ENCODE measurements at places on chromosomes 11 and 22.

- no peak for DNase-seq
Observed at GRCh38 chr11:46383974-46384701, 2.7 kb downstream of the MDK start.

DNA sequence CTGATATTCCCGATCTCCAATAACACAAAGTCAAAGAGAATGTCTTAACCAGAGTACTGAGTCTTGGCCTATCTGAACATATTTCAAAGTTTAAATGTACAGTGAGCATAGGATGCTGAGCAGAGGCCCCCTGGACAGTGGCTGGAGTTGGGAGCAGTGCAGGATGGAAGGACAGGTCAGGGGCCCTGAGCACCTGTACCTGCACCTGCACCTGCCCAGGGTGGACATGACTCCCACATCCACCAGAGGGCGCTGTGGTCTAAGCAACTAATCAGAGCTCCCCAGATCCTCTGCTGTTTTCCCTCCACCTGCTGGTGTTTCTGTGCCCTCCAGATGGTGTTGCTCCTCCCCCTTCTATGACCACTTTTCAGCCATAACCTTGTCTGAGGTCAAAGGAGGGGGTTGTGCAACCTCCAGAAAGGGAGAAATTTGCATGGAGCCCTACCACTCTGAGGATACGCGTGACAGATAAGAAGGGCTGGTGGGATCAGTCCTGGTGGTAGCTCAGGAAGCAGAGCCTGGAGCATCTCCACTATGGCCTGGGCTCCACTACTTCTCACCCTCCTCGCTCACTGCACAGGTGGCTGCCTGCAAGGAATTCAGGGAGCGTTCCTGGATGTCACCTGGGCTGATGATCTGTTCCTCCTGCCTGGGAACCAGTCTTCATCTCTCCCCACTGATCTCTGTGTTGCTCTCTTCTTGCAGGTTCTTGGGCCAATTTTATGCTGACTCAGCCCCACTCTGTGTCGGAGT is 49.1 kb upstream of the VPREB1 start:
- no peak for DNase-seq

- no peak for DNase-seq
Observed at GRCh38 chr22:30605449-30606110, 1.4 kb upstream of the TCN2 start.

DNA sequence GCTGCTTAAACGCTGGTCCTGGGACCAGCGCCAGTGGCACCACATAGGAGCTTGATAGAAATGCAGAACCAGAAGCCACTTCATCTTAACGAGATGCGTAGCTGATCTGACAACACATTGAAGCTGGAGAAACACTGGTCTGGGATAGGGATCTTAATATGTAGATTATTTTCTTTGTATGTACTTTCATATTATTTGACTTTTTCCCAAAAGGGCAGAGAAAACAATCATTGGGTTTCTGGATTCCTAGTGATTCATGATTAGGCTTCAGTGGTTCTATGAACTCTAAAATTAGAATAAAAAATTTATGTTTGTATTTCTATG is 12.3 kb downstream of the MPEG1 start:
- no peak for DNase-seq

GRCh38 chr11:57786436-57786835 is 24.8 kb downstream of the CTNND1 start:
- DNase-seq = no peak
